ENCODE measurements at places on chromosomes 1 and 21. TPM values are rescaled to one million over a fixed set of nuclear protein-coding genes. Genes with fewer than 3 reads are reported as not detected.

- H3K36me3 ChIP-seq: no peaks in the 10 kb centered on the region
- no peaks in the 10 kb centered on the region for H3K4me1 ChIP-seq
- no peak for DNase-seq
- no peaks in the 10 kb centered on the region for H3K27me3 ChIP-seq
- H3K27ac ChIP-seq: no peak overlapping the region
- no peak overlapping the region for H3K4me3 ChIP-seq
These were observed 450.8 kb downstream of the USP25 start for GRCh38 chr21:16180614-16181013.

DNA sequence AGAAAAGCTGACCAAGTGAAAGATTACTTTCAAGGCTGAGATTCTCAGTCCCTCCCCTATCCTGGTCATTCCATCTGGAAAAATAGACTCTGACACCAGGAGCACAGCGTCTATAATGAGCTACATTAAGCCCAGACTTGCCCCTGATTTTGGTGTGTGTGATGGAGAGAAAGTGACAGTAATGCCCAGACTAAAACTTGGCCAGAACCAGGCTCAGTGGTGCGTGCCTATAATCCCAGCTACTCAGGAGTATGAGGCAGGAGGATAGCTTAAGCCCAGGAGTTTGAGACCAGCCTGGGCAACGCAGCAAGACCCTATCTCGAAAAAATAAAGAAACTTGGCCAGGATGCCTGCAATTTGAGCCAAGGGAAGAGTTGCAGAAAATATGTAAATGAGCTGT, 15.9 kb downstream of the PLEKHA6 start:
- H3K4me3 ChIP-seq: no peak overlapping the region
- no peaks in the 10 kb centered on the region for H3K27me3 ChIP-seq
- no peaks in the 10 kb centered on the region for H3K36me3 ChIP-seq
- no peak overlapping the region for H3K27ac ChIP-seq
- DNase-seq: no peak

GRCh38 chr1:109790735-109791494, 27.2 kb upstream of the EPS8L3 start:
- H3K27me3 ChIP-seq: no peaks in the 10 kb centered on the region
- no peak for DNase-seq
- H3K4me3 ChIP-seq: no peak overlapping the region
- H3K4me1 ChIP-seq: peaks cover 15% of the 10 kb centered on the region
- no peaks in the 10 kb centered on the region for H3K36me3 ChIP-seq
- peak overlapping the region; percentile 37 for H3K27ac ChIP-seq

DNA sequence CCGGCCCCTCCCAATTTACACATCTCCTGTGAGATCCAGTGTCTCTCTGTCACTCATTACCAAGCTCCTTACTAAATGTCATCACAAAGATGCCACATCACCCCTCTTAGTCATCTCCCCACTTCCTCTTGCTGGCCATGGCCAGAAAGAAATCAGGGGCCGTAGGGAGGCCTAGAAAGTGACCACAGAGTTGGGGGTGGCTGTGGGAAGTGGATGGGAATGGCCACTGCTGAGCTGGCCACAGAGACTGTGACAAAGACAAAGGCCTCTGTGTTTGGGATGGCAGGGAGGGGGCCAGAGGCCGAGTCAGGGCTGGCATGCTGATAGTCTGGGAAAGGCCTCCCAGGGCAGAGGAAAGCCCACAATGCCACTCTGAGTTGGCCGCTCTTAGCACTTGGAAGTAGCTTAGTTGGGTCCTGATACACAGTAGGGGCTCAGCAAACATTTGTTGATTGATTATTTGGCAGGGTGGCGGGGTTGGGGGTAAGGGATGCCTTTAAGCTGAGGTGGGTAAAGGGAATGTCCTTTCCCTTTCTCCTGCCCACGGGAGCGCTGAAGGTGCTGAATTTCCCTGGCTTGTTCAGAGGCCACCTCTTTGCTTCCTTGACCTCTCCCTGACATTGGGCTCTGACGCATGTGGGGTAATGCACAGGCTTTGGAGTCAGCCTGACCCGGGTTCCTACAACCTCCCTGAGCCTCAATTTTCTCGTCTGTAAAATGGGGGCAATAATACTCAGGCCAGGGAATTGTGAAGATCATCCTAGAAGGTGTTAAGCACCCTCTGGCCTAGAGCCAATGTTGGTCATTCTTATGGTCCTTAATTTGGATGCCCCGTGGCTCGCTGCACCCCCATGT, 13.2 kb downstream of the NAV1 start:
- no peak for DNase-seq
- no peak overlapping the region for H3K4me3 ChIP-seq
- H3K27me3 ChIP-seq: no peaks in the 10 kb centered on the region
- no peak overlapping the region for H3K27ac ChIP-seq

GRCh38 chr1:214471458-214471857, 79.9 kb downstream of the PTPN14 start:
- H3K27ac ChIP-seq: no peak overlapping the region
- H3K4me1 ChIP-seq: no peaks in the 10 kb centered on the region
- H3K4me3 ChIP-seq: no peak overlapping the region
- no peaks in the 10 kb centered on the region for H3K36me3 ChIP-seq

GRCh38 chr1:210653771-210654170, 325.1 kb downstream of the HHAT start:
- DNase-seq: no peak
- no peak overlapping the region for H3K27ac ChIP-seq
- H3K4me3 ChIP-seq: no peak overlapping the region
- H3K27me3 ChIP-seq: no peaks in the 10 kb centered on the region

GRCh38 chr1:1669468-1670440, 10.9 kb upstream of the CDK11B start:
- H3K27me3 ChIP-seq: no peaks in the 10 kb centered on the region
- H3K4me3 ChIP-seq: no peak overlapping the region
- no peaks in the 10 kb centered on the region for H3K4me1 ChIP-seq
- DNase-seq: no peak
- H3K36me3 ChIP-seq: peaks cover 31% of the 10 kb centered on the region

DNA sequence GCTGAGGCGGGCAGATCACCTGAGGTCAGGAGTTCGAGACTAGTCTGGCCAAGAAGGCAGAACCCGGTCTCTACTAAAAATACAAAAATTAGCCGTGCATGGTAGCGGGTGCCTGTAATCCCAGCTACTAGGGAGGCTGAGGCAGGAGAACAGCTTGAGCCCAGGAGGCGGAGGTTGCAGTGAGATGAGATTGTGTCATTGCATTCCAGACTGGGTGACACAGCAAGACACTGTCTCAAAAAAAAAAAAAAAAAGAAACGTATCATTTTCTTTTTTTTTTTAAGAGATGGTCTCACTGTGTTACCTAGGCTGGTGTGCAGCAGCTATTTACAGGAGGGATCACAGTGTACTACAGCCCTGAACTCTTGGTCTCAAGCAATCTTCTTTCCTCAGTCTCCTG, 47.3 kb downstream of the ITGB3BP start:
- no peak for DNase-seq
- H3K4me1 ChIP-seq: no peaks in the 10 kb centered on the region
- H3K36me3 ChIP-seq: no peaks in the 10 kb centered on the region
- no peak overlapping the region for H3K27ac ChIP-seq

DNA sequence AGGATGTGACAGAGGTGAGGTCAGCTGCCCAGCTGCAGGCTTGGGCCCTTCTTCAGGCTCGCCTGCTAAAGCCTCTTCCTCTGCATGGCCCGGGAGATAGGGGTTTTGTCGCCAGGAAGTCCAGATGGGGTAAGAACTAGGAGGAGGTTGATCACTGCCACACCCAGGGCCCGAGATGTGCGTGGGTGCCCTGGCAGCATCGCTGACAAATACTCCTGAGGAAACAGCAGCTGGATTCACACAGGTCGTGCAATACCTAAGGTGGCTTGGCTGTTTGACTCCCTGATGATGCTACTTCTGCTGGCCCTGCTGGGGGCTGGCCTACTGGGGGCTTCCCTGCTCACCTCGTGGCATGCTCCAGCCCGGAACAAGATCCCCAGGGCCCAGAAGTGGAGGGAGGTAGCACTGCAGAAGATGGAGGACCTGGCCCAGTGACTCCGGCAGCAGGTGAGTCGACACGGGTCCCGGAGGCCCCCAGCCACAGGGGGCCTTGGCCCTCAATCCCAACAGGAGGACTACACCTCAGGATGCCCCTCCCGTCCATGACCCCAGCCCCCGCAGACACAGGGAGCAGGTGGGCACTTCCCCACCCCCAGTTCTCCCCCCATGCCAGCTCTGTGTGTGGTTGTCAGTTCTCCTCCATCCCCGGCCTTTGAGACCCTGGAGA, 29.6 kb downstream of the FAAH start:
- no peak for DNase-seq
- H3K36me3 ChIP-seq: no peaks in the 10 kb centered on the region

- H3K4me1 ChIP-seq: peaks cover 30% of the 10 kb centered on the region
- no peak overlapping the region for H3K27ac ChIP-seq
- H3K36me3 ChIP-seq: no peaks in the 10 kb centered on the region
These were observed 1.1 kb downstream of the EFNA3 start for GRCh38 chr1:155079487-155080311.

- no peak for DNase-seq
- H3K36me3 ChIP-seq: no peaks in the 10 kb centered on the region
- H3K27ac ChIP-seq: no peak overlapping the region
- no peaks in the 10 kb centered on the region for H3K4me1 ChIP-seq
- H3K27me3 ChIP-seq: no peaks in the 10 kb centered on the region
- no peak overlapping the region for H3K4me3 ChIP-seq
These were observed 10.1 kb upstream of the PADI1 start for GRCh38 chr1:17194615-17195528.

Gene HES3
- total RNA-seq: not detected

Gene VHLL
- total RNA-seq: 0.67 TPM

Gene ELF3
- total RNA-seq: 10.1 TPM

Gene ALG14
- 1.4 TPM for total RNA-seq

Gene PTGFRN
- total RNA-seq: 6.4 TPM

Gene VASH2
- total RNA-seq: 0.08 TPM

Gene CFAP107
- total RNA-seq: not detected

Gene CHRM3
- 2.3 TPM for total RNA-seq

Gene SPATA21
- not detected for total RNA-seq

All from liver (tissue), 10 donors.